Endothelial cell of umbilical vein (primary cell): ENCODE measurements at places on chromosomes 16 and 17. TPM values are rescaled to one million over a fixed set of nuclear protein-coding genes. Genes with fewer than 3 reads are reported as not detected.

DNA sequence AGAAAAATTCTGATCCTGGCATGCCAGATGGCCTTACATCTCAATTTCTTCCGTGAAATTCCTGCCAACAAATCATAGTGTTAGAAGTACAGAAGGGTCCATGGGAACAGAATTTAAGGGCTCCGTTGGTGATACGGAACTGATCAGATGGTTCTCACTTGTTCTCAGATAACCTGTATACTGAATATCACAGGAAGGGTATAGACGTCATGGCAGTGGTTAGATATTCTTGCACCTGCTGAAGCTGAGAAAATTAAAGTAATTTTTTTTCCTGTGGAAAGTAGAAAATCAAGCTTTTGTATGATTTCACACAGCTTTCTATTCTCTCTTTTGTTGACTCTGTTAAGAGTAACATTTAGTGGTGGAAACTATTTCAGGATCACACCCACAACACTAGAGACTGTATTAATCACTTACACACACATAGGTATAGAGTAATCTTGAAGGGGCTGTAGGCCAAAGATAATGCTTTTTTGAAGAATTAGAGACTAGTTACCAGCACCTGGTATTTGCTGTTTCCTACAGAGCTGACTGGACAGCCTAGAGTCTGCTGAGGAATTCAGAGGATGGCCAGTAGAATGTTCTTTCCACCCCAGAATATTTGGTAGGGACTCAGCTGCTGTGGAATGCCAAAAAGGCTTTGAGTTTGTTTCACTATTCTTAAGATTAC is 7.5 kb downstream of the TENT4B start:
- no peaks in the 10 kb centered on the region for H3K36me3 ChIP-seq
- H3K27ac ChIP-seq = no peak overlapping the region
- H3K27me3 ChIP-seq = no peaks in the 10 kb centered on the region
- DNase-seq = no peak

DNA sequence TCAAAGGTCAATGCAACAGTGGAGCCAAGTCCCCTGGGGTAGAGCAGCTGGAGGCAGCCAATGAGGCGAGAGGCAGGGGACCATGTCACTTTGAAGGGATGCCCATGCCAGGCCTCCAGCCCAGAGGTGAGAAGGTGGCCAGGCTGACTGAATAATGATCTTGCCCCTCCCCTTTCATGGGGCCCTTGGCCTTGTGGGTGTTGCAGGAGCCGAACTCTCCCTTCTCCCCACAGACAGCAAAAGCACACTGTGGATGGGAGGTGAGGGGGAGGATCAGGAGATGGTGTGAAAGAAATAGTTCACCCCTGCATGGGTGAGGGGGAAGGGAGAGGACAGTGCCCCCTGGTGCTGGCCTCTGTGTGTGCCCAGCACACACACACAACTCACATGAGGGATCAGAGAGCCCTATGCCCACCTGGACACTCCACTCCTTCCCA is 15.8 kb upstream of the TBX21 start:
- H3K36me3 ChIP-seq = no peaks in the 10 kb centered on the region
- no peaks in the 10 kb centered on the region for H3K4me1 ChIP-seq
- H3K27ac ChIP-seq = no peak overlapping the region
- no peak overlapping the region for H3K4me3 ChIP-seq
- H3K27me3 ChIP-seq = peaks cover 35% of the 10 kb centered on the region

DNA sequence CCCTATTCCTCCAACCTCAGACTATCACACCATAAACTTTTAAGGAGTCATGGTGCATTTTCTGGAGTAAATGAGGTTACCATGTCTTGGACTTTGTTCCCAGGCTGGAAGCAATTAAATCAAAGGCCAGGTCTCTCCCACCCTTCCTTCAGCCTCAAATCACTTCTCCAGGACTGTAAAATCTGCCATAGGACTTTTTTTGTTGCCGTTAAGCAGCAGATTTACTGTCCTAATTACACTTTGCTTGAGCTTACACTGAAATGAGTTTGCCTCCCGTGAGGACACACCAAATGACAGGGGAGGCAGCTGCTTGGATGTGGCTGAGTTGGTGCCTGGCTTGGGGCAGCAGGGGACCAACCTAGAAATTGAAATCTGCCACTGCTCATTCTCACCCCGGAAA is 14.7 kb downstream of the DCAKD start:
- peaks cover under 1% of the 10 kb centered on the region for H3K4me1 ChIP-seq
- H3K4me3 ChIP-seq = no peak overlapping the region
- no peak overlapping the region for H3K27ac ChIP-seq

- H3K36me3 ChIP-seq = peaks cover 26% of the 10 kb centered on the region
- no peaks in the 10 kb centered on the region for H3K27me3 ChIP-seq
- no peak overlapping the region for H3K4me3 ChIP-seq
- DNase-seq = no peak
- H3K27ac ChIP-seq = no peak overlapping the region
- peaks cover 12% of the 10 kb centered on the region for H3K4me1 ChIP-seq
Measured at GRCh38 chr16:58513874-58514273, 1.4 kb upstream of the SETD6 start.

GRCh38 chr17:74123866-74124444 is 79.5 kb upstream of the RPL38 start:
- no peak for DNase-seq
- no peaks in the 10 kb centered on the region for H3K4me1 ChIP-seq
- no peaks in the 10 kb centered on the region for H3K27me3 ChIP-seq
- H3K36me3 ChIP-seq = no peaks in the 10 kb centered on the region

DNA sequence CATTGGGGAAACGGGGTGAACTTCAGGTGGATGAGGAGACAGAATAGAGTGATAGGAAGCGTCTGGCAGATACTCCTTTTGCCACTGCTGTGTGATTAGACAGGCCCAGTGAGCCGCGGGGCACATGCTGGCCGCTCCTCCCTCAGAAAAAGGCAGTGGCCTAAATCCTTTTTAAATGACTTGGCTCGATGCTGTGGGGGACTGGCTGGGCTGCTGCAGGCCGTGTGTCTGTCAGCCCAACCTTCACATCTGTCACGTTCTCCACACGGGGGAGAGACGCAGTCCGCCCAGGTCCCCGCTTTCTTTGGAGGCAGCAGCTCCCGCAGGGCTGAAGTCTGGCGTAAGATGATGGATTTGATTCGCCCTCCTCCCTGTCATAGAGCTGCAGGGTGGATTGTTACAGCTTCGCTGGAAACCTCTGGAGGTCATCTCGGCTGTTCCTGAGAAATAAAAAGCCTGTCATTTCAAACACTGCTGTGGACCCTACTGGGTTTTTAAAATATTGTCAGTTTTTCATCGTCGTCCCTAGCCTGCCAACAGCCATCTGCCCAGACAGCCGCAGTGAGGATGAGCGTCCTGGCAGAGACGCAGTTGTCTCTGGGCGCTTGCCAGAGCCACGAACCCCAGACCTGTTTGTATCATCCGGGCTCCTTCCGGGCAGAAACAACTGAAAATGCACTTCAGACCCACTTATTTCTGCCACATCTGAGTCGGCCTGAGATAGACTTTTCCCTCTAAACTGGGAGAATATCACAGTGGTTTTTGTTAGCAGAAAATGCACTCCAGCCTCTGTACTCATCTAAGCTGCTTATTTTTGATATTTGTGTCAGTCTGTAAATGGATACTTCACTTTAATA is 7.0 kb upstream of the TMEM235 start:
- H3K4me3 ChIP-seq = no peak overlapping the region
- H3K36me3 ChIP-seq = no peaks in the 10 kb centered on the region
- no peak overlapping the region for H3K27ac ChIP-seq
- H3K4me1 ChIP-seq = peaks cover 31% of the 10 kb centered on the region

DNA sequence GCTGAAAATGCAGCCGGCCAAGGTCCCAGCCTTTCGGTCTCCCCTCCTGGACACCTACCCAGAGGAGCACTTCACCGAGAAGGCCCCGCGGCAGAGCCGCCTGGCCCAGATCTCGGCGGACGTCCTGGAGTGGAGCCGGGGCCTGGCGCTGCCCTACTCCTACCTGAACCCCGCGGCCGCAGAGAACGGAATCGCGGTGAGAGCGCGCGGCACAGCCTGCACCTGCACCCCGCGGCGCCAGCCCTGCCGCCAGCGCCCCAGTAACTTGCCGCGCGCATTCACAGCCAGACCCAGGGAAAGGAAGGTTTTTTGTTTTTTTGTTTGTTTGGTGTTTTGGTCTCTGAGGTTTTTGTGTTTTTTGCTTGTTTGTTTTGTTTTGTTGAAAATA is 15.2 kb downstream of the ALOX12B start:
- no peak overlapping the region for H3K4me3 ChIP-seq
- no peak overlapping the region for H3K27ac ChIP-seq
- no peak for DNase-seq
- H3K36me3 ChIP-seq = no peaks in the 10 kb centered on the region
- H3K27me3 ChIP-seq = peaks cover 35% of the 10 kb centered on the region

DNA sequence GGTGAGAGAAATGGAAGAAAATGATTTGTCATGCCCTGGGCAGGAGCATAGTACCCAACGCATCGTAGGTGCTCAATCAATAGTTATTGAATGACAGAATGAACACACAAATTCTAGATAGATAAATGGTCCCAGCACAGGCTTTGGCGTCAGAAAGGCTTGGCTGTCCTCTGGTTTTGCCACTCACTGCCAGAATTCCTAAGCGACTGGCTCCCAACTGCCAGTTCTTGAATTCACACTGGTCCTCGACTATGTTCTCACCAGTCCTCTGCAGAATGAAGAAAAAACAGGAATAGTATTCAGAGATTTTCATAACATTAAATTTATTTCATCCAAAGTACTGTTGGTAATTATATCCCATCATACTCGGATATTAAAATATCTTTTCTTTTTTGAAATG is 163.1 kb upstream of the NOL11 start:
- peaks cover 6% of the 10 kb centered on the region for H3K4me1 ChIP-seq
- H3K36me3 ChIP-seq = no peaks in the 10 kb centered on the region
- H3K4me3 ChIP-seq = no peak overlapping the region
- H3K27me3 ChIP-seq = no peaks in the 10 kb centered on the region

DNA sequence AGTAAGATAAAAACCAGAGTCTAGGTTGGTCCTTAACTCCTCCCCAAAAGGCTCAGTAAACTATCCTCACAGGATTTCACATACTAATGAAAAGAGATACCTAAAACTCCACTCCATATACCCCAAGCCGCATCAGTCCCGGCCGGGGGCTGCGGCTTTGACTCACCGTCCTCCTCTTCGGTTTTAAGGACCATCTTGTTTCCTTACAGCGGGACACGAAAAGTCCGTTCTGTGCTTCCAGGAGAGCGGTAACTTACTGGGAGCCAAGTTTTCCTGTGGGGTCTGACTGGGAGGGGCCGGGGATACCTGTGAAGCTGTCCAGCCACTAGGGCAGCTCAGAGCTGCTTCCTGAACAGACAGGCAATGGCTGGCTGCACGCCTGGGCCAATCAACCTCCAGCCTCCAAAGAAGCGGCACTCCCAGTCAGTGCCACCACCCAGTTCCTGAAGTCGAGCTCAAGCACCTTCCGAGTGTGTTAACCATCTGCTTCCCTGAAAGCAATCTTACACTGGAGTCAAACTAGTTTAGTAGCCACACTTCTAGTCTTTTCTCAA is 45.5 kb downstream of the CYTH1 start:
- H3K4me1 ChIP-seq = peaks cover 29% of the 10 kb centered on the region
- no peaks in the 10 kb centered on the region for H3K36me3 ChIP-seq
- H3K27me3 ChIP-seq = no peaks in the 10 kb centered on the region
- H3K27ac ChIP-seq = peak overlapping the region; percentile 83
- H3K4me3 ChIP-seq = peak overlapping the region; percentile 54
- peak; percentile 79 for DNase-seq

DNA sequence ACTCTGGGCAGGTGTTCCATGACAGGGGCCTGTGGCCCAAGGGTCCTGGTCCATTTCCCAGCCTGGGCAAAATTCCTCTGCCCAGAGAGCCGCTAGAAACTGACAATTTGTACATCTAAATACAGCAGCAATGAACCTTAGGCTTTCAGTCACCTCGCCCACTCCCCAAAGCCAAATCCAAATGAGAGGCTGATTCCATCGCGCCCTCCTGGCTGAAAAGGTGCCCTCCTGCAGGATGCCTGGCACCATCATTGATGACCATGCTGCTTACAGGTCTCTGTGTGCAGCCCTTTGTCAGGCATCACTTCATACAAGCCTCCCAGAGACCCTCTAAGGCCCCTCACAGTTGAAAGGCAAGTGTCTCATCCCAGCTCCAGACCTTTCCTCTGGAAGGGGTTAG is 114.7 kb downstream of the C16orf78 start:
- no peaks in the 10 kb centered on the region for H3K4me1 ChIP-seq
- DNase-seq = no peak

DNA sequence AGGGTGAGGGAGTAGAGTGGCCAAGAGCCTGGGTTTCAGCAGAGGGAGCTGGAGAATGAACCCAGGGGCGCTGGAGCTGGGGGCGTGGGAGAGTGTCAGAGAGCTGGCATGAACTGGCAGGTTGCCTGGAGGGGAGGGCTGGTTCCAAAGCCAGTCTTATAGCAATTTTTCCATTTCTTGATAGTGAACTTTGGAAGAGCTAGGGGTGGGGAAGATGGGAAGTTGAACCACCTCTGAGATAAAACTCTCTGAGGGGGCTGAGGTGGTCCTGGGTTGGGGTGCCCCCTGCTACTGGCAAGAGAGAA is 36.9 kb downstream of the ADGRG5 start:
- H3K4me1 ChIP-seq = no peaks in the 10 kb centered on the region
- H3K4me3 ChIP-seq = no peak overlapping the region
- H3K27ac ChIP-seq = no peak overlapping the region
- no peaks in the 10 kb centered on the region for H3K27me3 ChIP-seq
- H3K36me3 ChIP-seq = no peaks in the 10 kb centered on the region

- H3K27ac ChIP-seq = no peak overlapping the region
- no peaks in the 10 kb centered on the region for H3K36me3 ChIP-seq
- no peaks in the 10 kb centered on the region for H3K4me1 ChIP-seq
- peaks cover 1% of the 10 kb centered on the region for H3K27me3 ChIP-seq
- no peak for DNase-seq
Measured at GRCh38 chr16:23699100-23699499, 13.9 kb downstream of the ERN2 start.

DNA sequence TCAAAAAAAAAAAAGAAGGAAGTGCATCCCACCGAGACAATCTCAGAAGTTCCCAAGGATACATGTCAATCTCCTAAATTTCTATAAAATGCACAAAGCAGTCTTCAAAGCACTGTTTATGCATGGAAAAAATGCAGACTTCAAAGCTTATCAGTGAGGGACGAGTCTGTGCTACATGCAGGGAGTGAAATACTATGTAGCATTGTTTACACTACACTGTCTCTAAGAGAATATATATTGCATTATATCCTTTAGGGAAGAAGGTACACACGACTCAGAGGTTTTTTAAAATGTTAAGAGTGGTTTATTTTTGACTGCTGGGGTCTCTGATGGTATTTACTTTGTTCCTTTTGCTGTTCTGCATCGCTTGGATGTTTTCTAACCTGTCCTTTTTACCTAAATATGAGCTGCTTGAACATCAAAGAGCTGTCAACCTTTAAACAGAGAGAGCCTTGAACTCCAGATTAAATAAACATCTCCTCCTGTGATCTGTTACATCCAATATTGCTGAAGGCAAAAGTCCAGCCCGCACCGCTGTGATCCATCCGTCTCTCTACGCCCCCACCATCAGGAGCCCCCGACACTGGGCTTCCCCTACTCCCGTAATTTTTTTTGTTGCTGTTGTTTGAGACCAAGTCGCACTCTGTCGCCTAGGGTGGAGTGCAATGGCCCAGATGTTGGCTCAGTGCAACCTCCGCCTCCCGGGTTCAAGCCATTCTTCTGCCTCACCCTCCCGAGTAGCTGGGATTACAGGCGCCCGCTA is 1.4 kb downstream of the FBXO31 start:
- no peak for DNase-seq
- peak overlapping the region; percentile 77 for H3K4me3 ChIP-seq

Gene COPZ2
- total RNA-seq = 12.5 and 16.3 TPM in 2 replicates

Gene SLC47A2
- not detected in 2 replicates for total RNA-seq

Gene NPIPA5
- 6.5 and 11.3 TPM in 2 replicates for total RNA-seq

Gene CCL5
- total RNA-seq = not detected in 2 replicates

Gene SLC13A2
- total RNA-seq = not detected in 2 replicates

Gene NOD2
- 0.58 TPM in 1 of 2 replicates, not detected in the other for total RNA-seq

Gene CTRL
- total RNA-seq = 1.0 and 1.8 TPM in 2 replicates

Gene IL34
- total RNA-seq = 0.23 and 0.97 TPM in 2 replicates
